ENCODE measurements at places on chromosomes 2 and 18. TPM values are rescaled to one million over a fixed set of nuclear protein-coding genes. Genes with fewer than 3 reads are reported as not detected.

SCN7A gene
- 160 TPM for total RNA-seq

- no peak for DNase-seq
Observed at GRCh38 chr2:138329591-138329990, 172.0 kb upstream of the SPOPL start.

BZW1 gene
- 179 TPM for total RNA-seq

GRCh38 chr18:13725566-13726231 is 659 bp downstream of the FAM210A start:
- no peak for DNase-seq

Measured in tibial nerve (tissue), 4 donors.